AG10803 (cell line): ENCODE measurements at places on chromosomes 3 and 15.

GRCh38 chr3:51340013-51340829 lies 44.9 kb upstream of the MANF start:
- DNase-seq: peak; percentile 95

- DNase-seq: no peak
Measured at GRCh38 chr15:21269121-21269520, 171.2 kb downstream of the POTEB3 start.

DNA sequence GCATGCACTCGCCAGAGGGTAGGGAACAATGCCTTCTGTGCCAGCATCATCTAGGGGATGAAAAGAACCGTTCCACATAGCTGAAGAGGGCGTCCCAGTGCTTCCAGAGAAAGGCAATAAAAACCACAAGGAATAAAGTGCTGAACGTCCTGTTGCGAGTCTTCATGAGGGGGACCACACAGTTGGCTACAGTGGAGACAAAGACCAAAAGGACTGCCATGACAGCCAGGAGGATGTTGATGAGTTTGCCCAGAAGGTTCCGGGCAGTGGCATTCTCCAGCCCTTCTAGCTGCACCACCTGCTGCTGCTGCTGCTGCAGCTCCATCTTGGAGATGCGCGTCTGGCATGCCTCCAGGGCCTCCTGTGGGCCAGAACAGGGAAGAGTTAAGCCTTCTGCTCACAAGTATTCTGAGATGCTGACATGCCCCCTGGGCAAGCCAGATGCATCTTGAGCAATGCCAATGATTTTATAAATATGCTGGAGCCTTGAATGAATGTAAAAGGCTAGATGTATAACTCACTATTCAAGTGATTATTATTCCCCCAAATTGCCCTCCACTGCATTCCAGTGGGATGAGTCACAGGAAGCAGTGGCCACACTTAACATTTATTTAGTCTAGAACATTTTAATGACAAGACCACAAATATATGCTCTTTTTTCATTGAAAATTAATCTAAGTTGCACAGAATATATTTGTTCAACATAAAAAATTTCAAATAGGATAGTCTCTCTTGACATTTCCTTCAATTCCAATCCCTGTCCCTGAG lies 45.1 kb upstream of the PLXND1 start:
- DNase-seq: peak; percentile 88

- DNase-seq: no peak
Measured at GRCh38 chr15:31151301-31152233, 50.0 kb upstream of the TRPM1 start.

GRCh38 chr15:90520365-90520764 lies 9.4 kb upstream of the CRTC3 start:
- DNase-seq: no peak

GRCh38 chr3:69848113-69848512 lies 108.8 kb downstream of the MITF start:
- no peak for DNase-seq

DNA sequence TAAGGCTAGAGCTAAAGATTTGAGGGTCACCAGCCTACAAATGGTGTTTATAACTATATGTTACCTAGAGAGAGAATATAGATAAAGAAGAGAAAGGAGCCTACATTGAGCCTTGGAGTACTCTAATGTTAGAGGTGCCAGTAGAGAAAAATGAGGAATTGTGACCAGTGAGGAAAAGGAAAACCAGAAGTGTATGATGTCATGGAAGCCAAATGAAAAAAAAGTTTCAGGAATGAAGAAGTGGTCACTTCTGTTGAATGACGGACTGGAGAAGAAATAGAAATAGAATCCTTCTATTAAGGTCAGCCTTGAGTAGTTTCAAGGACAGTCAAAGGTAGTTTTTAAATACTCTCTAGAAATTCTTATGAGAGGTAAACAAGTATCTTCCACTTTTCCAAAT lies 51.2 kb upstream of the MLF1 start:
- DNase-seq: no peak

DNA sequence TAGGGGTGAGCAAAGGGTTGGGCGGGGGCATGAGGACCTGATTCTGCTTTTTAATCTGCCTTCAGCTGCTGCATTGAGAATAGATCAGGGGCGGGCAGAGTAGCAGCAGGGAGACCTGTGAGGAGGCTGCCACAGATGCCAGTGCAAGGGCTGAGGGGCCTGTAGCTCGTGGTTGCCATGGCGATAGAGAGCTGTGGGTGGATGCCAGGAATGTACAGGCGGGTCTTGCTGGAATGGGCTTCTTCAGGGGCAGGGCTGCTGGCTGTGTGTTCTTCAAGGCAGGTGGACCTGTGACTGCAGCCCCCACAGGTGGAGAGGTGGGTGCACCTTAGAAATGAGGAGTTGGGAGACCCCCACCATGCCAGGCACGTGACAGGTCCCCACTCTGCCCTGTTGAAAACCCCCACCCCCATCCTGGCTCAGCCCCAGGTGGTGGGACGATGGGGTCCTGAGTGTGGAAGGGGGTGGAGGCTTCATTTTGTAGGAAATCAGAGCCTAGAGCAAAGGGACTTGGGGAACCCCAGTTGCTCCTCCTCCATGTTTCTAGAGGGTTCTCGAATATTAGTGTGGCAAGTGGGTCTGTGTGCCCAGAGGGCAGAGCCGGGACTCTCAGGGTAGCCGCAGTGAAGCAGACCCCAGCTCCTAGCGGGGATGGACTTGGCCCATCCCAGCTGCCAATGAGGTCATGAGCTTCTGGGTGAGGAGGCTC lies 38.3 kb downstream of the SLC6A6 start:
- DNase-seq: no peak

DNA sequence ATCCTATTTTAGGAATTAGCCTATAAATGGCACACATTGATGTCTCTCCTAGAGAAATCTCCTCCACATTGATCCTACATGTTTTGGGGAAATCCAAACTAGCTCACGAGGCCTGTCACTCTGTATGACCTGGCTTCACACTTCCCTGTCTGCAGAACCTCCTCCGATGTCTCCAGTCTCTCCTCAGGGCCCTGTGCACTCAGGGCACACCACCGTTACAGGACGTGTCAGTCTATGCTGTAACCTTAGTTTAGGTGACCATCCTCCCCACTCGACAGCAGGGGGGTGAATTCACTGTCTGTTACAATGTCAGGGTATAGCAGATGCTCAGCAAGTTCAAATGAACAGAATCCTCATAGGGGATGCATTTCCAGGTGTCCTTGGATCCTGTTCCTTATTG lies 249.1 kb downstream of the OCA2 start:
- no peak for DNase-seq
